ENCODE measurements at places on chromosomes 4 and X.

GRCh38 chr4:158949099-158949498, 153.8 kb upstream of the RAPGEF2 start:
- DNase-seq: peak; percentile 38

- DNase-seq: no peak
Observed at GRCh38 chrX:23435108-23435507, 100.5 kb downstream of the PTCHD1 start.

DNA sequence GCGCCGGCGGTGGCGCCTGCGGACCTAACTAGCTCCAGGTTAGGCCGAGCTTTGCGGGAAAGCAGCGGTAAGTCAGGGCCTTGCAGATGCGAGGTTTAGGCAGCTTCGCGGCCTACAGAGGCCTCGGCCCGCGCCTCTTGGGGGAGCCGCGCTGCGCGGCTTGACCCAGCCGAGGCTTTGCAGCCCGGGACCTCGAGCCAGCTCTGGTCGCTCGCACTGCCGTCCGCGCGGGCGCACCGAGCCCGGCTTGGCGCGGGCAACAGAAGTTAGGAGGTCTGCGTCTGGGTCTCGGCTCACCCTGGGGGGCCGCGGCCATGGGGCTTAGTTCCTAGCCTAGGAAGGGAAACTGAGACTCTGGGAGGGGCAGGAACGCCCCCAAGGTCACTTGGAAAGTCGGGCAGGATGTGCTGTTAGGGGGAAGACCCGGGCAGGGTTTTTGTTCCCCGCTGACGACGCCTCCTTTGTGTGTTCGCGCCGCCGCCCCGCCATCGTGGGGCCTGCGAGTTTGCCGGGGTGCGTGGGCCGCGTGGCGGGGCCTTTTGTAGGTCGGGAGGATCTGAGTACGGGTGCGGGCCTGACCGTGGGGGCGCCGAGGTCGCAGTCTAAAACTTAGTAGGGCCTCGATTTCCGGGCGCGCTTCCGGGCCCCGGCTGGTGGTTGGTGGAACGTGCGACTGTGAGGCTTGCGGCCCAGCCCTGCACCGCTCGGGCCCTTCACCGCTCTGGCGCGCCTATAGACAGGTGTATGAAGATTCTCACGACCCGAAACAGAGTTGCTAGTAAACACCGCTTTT, 482 bp downstream of the RNF4 start:
- no peak for DNase-seq

- no peak for DNase-seq
Observed at GRCh38 chrX:110118530-110118929, 115.6 kb downstream of the TMEM164 start.

DNA sequence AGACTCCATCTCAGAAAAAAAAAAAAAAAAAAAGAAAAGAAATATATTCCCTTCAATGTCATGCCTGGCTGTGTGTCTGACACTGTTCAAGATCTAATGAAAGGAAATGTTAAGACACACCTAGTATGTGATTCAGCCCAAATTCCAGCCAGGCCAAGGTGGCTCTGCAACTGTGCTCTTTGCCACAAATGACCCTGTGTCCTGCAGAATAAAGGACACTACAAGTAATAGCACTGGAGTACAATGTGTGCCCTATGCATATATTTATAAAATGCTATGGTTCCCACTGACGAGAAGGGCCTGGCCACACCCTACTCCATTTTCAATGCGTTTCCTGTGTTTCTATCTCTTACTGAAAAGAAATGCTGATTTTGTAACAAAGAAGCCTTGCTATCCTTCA, 98.0 kb upstream of the SORBS2 start:
- DNase-seq: no peak

DNA sequence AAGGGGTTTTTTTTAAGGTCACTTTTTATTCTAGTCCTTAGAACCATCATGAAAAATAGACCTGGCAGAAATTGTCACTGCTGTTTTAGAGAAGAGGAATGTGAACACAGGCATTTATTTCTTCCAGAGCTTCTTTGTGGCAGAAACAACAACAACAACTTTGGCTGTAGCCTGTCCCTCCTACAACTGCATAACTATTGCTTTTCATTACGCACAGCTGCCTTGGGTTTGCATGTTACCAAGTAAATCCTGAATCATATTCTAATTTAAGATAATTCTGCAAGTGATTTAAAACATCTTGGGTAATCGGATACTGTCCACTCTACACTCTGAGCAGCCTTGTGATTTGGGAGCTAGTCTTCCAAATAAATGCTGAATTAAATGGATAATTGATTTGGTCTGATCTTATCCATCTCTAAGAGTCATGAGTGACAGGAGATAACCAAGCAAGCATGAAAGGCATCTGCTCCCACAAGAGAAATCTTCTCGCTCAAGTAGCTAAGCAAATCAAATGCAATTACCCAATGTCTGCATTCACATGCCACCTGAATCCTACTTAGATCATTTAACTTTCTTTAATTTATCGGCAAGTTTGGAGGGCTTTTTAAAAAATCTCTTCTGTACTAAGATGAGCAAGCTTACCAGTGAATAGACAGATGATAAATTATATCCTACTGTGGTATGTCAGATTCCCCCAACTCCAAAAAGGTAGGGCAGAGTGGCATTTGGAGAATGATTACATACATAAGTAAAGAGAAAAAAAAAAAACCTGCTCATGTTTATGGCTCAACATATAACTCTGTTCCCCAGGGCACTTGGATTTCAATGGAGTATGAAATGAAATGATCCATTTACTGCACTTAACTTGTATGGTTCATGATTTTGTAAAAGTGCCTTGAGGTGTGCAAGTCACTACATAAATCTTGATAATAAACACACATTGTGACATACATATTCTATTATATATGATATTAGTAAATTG, 73.6 kb downstream of the EGF start:
- DNase-seq: no peak

- DNase-seq: no peak
Observed at GRCh38 chrX:71623714-71624113, 5.4 kb upstream of the CXCR3 start.

- DNase-seq: no peak
Observed at GRCh38 chr4:136967069-136967468, 565.2 kb downstream of the PCDH18 start.

DNA sequence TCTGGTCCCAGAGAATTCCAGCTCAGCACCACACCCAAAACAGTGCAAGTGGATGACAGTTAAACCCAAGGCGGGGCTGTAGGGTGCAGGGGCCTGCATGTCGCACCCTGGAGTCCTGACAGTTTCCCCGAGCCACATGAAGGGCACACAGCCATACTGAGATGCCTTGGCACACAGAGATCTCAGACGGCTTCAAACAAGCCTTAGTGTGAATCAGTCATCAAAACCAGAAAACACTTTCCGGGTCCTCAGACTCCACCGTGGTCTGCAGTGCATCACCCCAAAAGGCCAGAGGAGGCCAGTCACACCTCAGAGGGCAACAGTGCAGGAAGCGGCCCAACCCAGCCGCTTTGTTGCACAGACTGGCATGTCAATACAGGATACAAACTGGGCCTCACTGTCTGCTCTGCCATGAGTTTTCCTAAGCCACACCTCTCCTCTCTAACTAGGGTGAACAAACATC, 64.6 kb upstream of the ENPP6 start:
- DNase-seq: no peak

DNA sequence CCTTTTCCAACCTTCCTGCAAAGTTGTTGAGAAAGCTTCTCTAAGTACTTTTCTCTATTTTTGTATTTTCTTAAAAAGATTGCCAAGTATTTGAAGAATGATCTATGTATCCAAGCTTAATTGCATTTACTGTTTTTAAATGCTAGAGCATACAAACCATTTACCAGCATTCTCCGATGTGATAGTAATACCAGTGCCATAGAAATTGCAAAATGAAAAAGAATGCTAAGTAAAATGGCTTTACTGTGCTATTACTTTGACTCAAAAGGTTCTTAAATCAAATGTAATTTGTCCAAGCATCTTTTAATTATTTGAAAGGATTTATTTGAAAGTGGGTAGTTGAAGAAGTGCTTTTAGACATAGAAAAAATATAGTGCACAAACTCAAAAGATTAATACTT, 1183.2 kb downstream of the RAPGEF2 start:
- no peak for DNase-seq

DNA sequence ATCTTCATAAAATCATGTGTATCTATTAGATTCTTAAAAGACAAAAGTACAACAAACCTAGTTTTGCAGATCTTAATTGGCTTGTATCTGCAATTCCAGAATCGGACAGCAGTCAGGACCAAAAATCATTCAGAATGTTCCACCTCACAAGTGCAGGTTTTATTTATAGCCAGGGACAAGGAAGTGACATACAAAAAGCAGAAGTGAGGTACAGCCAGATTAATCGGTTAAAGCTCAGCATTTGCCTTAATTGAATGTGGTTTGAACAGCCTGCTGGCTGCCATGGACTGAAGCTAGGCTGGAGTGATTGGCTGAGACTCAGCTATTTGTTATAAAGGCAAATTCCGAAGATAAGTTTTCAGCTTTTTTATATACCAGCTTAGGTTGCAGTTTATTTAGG, 932.6 kb downstream of the C4orf33 start:
- no peak for DNase-seq

DNA sequence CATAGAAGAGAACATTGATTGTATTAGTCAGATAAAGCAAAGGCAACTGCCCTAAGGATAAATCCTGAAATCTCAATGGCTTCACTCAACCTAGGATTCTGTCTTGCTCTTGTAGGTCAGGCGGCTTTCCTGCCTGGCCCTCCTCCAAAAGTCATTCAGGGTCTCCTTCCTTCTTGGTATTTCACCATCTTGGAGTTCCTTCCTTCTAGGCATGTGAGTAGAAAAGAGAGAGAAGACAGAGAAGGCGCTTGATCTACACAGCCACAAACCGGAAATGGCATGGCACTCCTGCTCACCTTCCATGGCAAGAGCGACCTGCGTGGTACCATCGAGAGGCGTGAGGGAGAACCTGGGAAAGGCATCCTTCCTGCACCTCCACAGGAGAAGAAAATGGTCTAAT, 45.3 kb upstream of the HELT start:
- no peak for DNase-seq

GRCh38 chrX:15418041-15418706, 34.0 kb upstream of the VEGFD start:
- no peak for DNase-seq

DNA sequence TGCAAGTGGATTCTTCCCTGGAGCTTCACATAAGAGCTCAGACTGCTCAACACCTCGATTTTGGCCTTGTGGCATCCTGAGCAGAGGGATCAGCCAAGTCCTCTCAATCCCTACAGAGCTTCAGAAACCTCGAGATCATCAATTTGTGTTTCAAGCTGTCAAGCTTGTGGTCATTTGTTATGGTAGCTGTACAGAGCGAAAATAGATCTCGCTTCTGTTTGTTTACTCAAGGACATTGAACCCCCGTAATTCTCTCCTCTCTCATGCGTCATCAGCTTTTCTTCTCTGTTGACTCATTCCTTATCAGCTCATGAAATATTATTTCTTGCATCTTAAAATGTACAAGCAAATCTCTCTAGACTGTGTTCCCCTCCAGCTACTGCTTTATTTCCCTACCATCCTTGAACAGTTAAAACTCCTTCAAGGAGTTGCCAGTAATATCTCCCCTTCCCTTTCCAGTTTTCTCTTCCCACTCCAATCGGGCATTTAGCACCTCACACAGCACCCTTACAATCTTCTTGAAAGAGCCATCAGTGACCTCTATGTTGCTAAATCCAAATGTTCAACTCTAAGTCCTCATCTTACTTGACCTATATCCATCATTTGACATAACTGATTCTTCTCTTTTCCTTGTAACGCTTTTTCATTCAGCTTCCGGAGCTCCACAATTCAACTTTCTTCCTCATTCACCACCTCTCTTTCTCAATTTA, 106.2 kb upstream of the FAT1 start:
- DNase-seq: peak; percentile 85

DNA sequence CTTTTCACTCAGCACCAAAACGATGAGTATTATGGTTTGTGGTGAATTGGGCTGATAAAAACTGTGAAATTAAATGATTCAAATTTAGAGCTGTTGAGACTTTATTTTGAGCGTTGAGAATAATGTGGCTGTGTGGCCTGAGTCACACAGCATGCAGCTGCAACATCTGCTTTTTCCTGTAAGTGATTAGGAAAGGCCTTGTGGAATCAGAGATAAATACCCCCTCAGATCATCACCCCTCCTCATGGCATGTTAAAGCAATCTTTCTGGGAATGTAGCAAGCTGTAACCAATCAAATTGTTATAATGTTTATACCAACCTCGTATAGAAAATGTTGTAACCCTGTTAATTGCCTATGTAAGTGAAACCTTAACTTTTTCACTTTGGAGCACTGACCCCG, 90.0 kb upstream of the GRPR start:
- DNase-seq: no peak

DNA sequence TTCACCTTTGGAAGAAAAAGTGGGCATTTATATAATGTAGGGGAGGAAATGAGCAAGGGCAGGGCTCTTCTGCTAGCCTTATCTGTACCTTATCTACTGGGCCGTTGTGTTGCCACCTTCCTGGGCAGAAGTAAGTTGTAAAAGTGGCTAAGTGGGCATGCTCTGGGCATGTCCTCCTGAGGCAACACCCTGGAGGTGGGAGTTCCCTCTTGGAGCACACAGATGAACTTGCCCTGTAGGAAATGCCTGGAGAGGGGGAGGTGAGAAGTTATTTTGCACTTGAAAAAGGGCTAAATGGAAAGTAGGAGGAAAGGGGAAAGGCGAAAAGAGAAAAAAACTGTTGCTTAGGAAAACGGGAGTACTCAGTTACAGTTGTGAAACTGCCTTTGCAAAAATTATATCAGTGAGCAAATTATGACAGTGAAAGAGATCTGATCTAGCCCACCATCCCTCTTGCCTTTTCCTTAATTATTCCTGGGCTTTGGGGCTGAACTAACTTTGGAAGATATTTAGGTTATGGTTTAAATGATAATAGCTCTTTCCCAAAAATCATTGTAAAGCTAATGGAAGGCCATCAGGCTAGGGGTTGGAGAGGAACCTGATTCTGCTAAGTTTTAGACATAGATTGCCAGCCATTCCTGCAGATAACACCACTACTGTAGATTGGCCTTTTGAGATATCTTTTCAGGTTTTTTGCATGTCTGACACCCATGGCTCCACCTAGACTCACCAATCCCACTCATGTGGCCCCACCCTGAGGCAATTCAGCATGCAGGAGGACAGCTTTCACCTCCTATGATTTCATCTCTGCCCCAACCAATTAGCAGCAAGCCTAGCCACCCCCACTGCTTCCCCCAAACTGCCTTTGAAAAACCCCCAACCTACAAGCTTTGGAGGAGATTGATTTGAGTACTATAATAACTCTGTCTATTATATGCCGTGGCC, 20.5 kb upstream of the ZNF81 start:
- DNase-seq: no peak

DNA sequence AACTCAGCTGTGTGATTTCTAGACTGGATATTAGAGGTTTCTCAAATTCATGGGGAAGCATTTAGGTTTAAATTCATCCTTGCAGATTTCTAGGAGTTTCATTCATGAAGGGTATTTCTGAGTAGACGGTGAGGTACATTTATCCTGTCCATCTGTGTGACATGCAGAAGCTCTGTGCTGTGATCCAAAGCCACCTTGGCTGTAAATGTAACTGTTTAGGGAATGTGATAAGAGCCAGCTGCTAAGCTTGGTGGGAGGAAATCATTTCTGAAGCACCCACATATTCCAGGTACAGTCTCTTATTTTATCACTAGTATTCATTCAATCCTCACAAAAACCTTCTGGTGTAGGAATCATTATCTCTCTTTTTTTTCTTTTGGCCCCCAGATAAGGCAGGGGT, 8.7 kb upstream of the DCTD start:
- no peak for DNase-seq

GRCh38 chr4:98293104-98293887, 32.1 kb downstream of the RAP1GDS1 start:
- DNase-seq: no peak

GRCh38 chrX:21932292-21933002, 8.1 kb upstream of the SMS start:
- no peak for DNase-seq

- no peak for DNase-seq
Observed at GRCh38 chr4:163649557-163650091, 155.1 kb downstream of the TMA16 start.
